ENCODE measurements at places on chromosomes 2 and 18.

DNA sequence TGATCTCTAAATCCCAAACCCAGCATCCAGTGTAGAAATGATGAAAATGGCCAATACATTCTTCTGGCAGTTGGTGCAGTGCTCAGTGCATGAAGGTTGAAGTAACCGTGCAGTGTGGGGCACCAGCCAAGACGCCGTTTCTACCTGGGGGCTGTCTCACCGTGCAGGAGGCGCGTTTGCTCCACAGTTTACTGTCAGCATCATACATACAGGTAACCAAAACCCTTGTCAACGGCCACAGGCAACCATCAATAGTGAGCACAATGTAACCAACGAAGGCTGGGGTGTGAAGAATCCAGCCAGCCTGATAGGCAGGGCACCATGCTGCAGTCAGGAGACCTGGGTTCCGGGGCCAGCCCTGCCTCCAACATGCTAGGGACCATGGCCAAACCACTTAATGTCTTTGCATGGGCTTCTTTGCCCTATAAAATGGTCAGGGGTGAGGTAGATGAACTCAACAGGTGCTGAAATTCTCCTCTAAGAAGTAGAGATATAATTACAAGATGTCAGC is 127.5 kb upstream of the ID2 start:
- DNase-seq, result no peak

DNA sequence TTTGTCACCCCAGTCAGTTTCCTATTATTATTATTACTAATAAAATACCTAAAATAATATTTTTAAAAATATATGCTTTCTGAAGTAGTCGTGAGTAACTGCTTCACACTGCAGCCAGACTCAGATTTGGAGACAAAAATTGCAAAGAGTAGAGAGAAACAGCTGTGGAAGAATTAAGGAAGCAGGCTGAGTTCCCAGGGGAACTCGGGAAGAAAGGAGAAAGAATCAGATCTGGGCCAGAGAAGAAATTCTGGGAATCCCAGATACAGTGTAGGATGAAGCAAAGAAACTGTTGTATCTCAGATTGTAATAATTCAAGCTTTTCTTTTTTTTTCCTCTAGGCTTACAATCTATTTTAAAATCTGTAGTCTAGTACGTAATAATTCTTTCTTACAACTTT is 182.3 kb downstream of the FTCDNL1 start:
- no peak for DNase-seq

DNA sequence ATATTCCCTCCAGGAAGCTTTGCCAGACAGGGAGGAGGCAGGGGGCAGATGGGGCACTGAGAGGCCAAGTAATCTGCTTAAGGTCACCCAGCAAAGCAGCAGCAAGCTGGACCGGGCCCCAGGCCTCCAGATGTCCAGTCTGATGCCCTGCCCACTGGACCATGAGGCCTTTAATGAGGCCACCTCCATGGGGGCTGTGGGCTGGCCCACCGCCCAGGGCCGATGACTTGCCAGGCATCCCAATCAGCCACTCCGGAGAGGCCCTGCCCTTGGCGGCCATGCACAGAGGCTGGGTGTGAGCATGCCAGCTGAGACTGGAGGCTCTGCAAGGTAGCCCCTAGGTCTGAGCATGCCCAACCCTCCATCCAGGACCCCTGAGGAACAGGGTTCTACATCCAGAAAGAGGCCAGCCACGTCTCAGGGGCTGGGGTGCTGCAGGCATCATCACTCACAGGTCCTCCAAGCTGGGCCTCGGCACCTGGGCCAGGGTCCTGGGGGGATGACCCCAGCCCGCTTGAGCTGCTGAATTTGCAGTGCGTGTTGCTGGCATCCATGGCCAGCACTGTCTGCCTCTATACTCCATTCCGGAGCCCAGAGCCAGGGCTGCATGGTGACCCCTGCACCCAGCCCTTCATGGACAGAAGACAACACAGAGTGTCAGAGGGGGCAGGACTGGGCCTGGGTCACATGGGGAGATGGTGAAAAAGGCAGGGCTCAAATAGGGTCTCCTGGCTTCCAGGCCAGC is 164.2 kb downstream of the INHBB start:
- no peak for DNase-seq

DNA sequence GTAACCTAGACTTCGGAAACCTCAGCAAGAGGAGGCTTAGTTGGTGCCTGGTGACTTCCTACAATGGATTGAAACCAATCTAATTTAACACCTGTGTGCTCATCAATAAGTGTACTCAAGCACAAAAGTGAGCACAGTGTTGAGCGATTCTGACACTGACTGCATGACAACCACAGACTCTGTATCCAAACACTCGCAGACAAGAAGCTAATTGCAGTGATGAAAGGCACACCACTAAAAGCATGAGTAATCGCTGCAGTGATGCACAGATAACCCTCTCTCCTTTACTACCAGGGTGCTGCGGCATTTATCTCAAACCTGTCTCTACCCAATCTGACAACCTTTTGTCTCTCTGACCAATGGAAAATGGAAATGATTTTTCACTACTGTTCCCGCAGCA is 168.1 kb downstream of the AFF3 start:
- DNase-seq, result no peak

DNA sequence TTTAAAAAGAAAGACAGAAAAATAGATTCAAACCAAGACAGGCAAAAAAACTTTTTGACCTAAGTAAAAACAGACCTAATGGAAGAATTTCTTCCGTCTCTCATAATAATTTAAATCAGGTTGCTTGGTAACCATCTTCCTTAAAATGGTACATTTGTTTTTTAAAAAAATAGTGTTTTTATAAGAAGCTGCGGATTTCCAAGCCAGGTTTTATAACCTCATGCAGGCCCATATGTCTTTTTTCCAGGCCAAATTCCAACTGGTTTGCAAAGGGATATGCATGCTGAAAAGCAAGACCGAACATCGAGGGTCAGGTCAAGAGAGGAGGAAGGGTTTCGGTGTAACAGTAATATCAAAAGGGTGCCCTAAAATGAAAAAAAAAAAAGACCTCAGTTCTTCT is 172.9 kb downstream of the MAIP1 start:
- DNase-seq, result no peak

DNA sequence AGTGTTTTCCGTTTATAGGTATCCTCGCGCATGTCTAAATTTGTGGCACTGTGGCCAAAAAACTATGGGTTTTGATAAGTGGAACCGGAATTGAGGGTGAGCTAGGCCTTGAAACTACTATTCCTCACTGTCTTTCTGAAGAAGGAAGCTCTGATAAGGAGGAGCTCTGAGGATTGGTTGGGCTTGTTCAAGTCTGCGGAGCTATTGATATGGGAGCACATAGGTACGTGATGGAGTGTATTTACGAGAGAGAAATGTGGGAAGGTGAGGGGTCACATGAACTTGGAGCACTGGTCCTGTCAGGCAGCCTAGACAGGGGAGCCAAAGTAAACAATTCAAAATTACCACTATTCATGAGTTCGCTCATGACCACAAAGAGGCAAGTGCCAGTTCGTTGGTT is 131.4 kb downstream of the BABAM2 start:
- DNase-seq, result no peak

- no peak for DNase-seq
These were observed 8.4 kb downstream of the ST8SIA5 start for GRCh38 chr18:46748466-46748865.

DNA sequence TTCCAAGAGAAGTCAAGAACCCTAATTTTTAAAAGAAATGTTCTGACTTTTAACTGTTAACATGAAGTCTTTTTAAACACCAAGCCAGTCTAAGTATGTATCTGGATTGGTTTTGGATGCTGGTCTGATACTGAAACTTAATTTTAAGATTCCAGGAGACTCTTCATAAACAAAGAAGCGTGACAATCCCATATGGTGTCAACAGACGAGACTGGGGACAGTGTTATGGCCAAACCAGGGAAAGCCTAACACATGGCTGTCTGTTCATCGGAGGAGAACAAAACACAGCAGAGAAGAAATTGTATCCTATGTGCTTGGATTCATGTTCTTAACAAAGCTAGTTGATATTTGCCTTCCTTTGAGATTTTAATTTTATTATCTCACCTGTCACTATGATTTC is 80.5 kb upstream of the UPP2 start:
- no peak for DNase-seq

DNA sequence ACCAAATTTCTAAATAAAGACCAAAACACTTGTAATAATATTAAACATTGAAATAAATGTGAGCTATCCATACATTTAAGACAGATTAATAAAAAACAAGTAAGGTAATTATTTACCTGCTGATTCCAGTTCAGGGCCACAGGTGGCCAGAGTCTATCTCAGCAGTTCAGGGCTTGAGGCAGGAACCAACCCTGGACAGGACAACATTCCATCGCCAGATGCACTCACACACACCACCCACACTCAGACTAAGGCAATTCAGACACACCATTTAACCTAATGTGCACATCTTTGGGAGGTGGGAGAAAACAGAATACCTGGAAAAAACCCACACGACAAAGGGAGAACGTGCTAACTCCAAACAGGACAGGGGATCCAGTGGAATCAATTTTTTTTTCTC is 14.1 kb upstream of the WDSUB1 start:
- no peak for DNase-seq

DNA sequence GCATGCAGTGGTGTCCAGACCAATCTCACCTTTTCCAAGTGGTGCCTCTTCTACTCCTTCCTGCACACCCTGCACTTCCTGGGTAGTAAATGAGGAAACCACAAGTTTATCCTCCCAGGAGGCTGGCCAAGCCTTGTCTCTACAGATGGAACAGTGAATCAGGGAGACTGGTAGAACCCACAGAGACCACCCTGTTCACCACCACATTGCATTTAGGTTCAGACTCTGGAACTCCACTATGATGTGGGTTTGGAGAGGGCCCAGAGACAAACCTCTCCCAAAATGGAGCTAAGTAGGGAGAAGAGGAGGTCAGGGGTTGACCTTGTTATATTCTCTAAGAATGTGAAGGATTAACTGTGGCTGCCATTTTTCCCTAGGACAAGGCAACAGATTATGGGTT is 102.8 kb upstream of the FZD7 start:
- DNase-seq, result no peak

All from stimulated activated CD8-positive, alpha-beta memory T cell treated with anti-CD3 and anti-CD28 coated beads, Interleukin-4, amount 100 ng/mL, for 1 hour (primary cell).